ENCODE measurements at places on chromosomes 2 and 18. TPM values are rescaled to one million over a fixed set of nuclear protein-coding genes. Genes with fewer than 3 reads are reported as not detected.

DNA sequence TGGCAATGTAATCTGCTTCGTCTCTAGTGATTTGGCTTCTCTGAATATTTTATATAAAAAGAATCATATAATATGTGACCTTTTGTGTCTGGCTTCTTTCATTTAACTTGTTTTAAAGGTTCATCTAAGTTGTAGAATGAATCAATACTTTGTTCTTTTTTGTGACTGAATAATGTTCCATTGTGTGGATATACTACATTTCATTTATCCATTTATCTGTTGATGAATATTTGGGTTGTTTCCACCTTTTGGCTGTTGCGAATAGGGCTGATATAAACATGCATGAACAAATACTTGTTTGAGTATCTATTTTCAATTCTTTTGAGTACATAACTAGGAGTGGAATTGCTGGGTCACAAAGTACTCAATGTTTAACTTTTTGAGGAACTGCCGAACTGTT is 63.8 kb upstream of the TNP1 start:
- no peaks in the 10 kb centered on the region for H3K4me1 ChIP-seq
- no peaks in the 10 kb centered on the region for H3K27me3 ChIP-seq
- H3K36me3 ChIP-seq = no peaks in the 10 kb centered on the region
- no peak for DNase-seq
- no peak overlapping the region for H3K4me3 ChIP-seq

GRCh38 chr2:5701266-5701665 is 9.1 kb downstream of the SOX11 start:
- H3K4me1 ChIP-seq = no peaks in the 10 kb centered on the region
- no peak for DNase-seq
- no peak overlapping the region for H3K27ac ChIP-seq
- H3K27me3 ChIP-seq = peaks cover 8% of the 10 kb centered on the region
- H3K4me3 ChIP-seq = no peak overlapping the region
- H3K36me3 ChIP-seq = no peaks in the 10 kb centered on the region

- H3K36me3 ChIP-seq = no peaks in the 10 kb centered on the region
- DNase-seq = no peak
- H3K27me3 ChIP-seq = peaks cover 4% of the 10 kb centered on the region
- H3K4me3 ChIP-seq = no peak overlapping the region
Measured at GRCh38 chr2:134489732-134490384, 228.9 kb downstream of the TMEM163 start.

Gene CYB5A
- total RNA-seq = 55.4 TPM

DNA sequence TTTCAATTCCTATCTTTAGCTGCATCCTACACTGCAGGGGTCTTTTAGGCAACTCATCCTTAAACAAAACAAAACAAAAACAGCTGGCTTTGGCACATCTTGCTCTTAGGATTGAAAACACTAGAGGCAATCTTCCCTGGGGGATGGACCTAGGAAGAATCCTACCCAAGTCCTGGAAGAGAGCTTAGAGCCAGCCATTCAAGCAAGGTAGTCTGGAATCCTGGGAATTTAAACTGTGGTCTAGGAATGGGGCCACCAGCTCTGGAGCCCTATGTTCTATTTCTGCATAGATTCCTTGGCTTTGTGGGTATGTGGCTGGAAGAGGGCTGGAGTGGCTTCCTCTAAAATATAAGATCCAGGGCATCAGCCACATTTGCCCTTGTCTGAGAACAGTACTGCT is 27.7 kb downstream of the MYL1 start:
- H3K27ac ChIP-seq = no peak overlapping the region
- DNase-seq = no peak
- no peak overlapping the region for H3K4me3 ChIP-seq
- no peaks in the 10 kb centered on the region for H3K27me3 ChIP-seq
- H3K36me3 ChIP-seq = no peaks in the 10 kb centered on the region

DNA sequence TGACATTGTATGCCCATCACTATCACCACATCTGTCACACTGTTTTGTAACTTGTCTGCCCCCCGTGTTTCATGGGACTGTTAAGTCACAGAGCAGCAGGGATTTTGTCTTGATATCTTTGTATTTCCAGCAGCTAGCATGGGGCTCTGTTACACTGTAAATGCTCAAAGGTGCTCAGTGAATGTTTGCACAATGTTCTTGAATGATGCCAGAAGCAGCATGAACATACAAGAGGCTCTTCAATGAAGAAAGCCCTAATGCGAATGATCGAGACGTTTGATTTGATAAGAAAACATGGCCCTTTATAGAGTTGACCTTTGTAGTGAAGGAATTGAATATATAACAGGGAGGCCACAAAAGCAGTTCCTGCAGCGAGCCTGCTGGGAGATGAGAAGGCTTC is 120.9 kb upstream of the TTC39C start:
- H3K27me3 ChIP-seq = peaks cover 2% of the 10 kb centered on the region
- no peak for DNase-seq
- no peak overlapping the region for H3K4me3 ChIP-seq
- no peaks in the 10 kb centered on the region for H3K36me3 ChIP-seq
- no peak overlapping the region for H3K27ac ChIP-seq

GRCh38 chr18:37450434-37451132 is 115.0 kb downstream of the CELF4 start:
- H3K27ac ChIP-seq = no peak overlapping the region
- H3K27me3 ChIP-seq = no peaks in the 10 kb centered on the region
- H3K4me1 ChIP-seq = no peaks in the 10 kb centered on the region
- no peaks in the 10 kb centered on the region for H3K36me3 ChIP-seq
- H3K4me3 ChIP-seq = no peak overlapping the region
- peak; percentile 78 for DNase-seq

DNA sequence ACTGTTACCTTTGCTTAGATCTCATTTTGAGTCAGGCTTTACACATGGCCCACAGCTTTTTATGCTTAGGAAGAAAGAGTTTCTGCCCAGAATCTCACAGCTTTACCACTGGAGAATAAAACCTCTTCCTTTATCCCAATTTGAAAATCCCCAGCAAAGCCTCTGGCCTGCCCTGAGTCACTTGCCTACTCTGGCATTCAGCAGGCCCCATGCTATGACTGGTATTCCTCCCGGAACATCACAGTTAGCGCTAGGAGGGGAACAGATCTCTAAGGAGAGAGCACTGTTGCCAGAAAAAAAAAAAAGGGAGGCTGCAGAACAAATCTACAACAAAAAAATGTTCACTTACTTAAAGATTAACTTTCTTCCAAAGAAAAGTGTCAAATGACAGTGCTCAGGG is 152.9 kb upstream of the DNMT3A start:
- H3K4me1 ChIP-seq = peaks cover 13% of the 10 kb centered on the region
- H3K4me3 ChIP-seq = no peak overlapping the region
- no peak for DNase-seq
- H3K27ac ChIP-seq = no peak overlapping the region

DNA sequence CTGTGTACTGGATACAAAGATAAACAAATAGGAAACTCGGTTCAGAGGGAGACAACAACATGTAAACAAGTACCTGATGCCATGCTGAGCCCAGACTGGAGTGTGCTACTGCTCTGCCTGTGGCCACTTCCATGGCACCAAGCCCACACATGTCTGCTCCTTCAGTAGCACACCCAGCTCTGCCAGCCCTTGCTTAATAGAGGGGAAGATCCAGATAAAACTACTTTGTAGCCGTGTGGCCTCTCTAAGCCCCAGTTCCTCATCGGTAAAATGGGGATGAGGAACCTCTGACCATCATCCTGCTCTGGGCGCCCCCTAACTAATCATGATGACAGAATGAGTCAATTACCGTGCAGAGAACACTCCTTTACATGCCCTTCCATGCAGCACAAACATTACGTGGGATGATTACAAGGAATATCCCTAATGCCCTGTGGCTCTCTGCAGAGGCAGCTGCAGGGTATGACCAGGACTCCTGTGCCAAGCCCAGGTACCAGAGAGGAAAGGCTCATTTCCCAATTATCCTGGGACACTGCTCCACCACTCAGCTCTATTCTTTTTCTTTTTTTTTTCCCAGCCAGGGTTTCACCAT is 34.9 kb downstream of the DNMT3A start:
- H3K36me3 ChIP-seq = no peaks in the 10 kb centered on the region
- DNase-seq = no peak
- peaks cover 6% of the 10 kb centered on the region for H3K4me1 ChIP-seq
- no peaks in the 10 kb centered on the region for H3K27me3 ChIP-seq

Gene RFTN2
- total RNA-seq = 14.5 TPM

Gene DNAH6
- total RNA-seq = 0.36 TPM

Gene HOXD8
- total RNA-seq = 3.3 TPM

Gene C1GALT1C1L
- total RNA-seq = 1.2 TPM

DNA sequence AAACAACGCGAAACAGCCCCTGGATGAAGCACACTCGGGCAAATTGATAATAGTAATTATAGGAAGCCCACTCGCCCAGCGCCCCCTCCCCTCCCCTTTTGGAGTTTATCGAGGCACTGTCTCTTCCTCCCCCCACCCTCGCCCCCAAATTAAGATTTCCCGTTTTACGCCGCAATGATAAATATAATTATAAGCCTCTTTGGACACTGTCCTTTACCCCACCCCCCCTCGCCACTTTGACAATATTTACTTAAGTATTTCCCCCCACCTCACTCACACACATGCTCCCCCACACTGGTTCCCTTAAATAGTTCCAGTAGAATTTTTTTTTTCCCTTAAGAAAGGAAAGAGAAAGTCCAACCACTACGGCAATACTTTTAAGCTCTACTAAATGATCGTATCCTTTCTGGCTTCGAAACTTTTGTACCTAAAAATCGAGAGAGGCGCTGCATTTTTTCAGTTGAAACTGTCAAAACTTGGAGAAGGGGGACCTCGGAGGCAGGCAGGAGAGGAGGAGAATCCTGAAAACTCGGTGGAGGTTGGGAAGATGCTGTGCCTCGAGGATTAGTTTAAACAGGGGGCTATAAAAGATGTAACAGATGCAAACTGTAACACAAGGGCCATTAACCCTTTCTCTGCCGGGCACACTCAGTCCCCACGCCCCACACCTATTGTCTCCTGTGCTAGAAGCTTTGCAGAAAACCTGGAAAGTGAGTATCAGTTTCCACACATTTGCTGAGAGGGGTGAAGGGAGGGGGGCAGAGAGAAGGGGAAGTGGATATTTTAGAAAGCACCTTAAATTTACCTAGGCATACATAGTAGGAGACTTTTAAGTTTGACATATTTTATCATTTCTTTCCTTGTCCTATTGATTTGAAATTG is 1.8 kb downstream of the ZEB2 start:
- H3K36me3 ChIP-seq = no peaks in the 10 kb centered on the region
- H3K4me3 ChIP-seq = peak overlapping the region; percentile 95
- no peaks in the 10 kb centered on the region for H3K27me3 ChIP-seq
- peak overlapping the region; percentile 94 for H3K27ac ChIP-seq

Gene SCYGR7
- total RNA-seq = not detected

DNA sequence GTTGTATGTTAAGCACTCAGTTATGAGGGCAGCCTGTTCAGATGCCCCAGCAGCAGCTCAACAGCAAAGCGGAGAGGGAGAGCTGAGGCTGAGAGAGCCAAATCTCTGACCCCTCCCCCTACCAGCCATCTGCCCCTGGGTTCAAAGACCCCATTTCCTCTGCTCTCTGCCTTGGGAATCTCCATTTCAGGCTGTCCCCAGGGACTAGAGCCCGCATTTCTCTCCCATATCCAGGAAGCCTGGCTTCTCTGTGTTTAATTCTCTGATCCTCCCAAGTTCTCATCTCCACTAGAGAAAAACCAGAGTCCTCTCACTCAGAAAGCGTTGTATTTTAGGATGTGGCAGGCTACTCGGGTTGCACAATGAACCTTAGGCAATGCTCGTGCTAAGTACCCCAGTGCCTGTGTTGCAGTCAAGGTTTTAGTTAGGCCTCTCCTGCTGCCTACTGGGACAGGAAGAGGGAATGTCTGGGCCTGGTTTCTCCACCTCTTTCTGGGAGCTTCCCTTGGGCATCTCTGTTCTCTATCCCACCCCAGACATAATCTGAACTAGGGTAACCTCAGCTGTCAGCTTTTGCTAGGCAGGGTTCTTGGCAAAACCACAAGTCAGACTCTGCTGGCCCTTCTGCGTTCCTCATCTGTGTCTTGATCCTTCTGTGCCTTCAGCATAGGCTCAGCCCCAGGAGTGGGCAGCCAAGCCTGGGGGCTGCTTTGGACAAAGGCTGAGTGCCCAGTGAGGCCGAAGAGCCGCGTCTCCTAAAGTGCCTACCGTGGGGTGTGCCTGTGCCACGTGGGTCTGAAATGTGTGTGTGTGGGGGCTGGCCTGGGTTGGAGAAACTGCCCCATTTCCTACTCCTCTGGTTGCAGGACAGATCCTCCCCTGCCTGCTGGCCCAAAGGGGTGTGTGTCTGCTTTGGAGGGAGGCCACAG is 96.8 kb downstream of the STPG4 start:
- H3K36me3 ChIP-seq = peaks cover 42% of the 10 kb centered on the region
- DNase-seq = peak; percentile 90
- no peak overlapping the region for H3K4me3 ChIP-seq
- peak overlapping the region; percentile 83 for H3K27ac ChIP-seq
- peaks cover 46% of the 10 kb centered on the region for H3K4me1 ChIP-seq
- H3K27me3 ChIP-seq = no peaks in the 10 kb centered on the region

Gene COL4A4
- 0.36 TPM for total RNA-seq

GRCh38 chr18:41977233-41977632 is 22.2 kb downstream of the PIK3C3 start:
- no peaks in the 10 kb centered on the region for H3K27me3 ChIP-seq
- H3K4me1 ChIP-seq = no peaks in the 10 kb centered on the region
- no peak overlapping the region for H3K27ac ChIP-seq
- H3K36me3 ChIP-seq = peaks cover 3% of the 10 kb centered on the region

GRCh38 chr2:119711352-119711751 is 32.4 kb downstream of the TMEM177 start:
- H3K4me3 ChIP-seq = no peak overlapping the region
- DNase-seq = no peak
- H3K27ac ChIP-seq = no peak overlapping the region
- H3K36me3 ChIP-seq = no peaks in the 10 kb centered on the region

DNA sequence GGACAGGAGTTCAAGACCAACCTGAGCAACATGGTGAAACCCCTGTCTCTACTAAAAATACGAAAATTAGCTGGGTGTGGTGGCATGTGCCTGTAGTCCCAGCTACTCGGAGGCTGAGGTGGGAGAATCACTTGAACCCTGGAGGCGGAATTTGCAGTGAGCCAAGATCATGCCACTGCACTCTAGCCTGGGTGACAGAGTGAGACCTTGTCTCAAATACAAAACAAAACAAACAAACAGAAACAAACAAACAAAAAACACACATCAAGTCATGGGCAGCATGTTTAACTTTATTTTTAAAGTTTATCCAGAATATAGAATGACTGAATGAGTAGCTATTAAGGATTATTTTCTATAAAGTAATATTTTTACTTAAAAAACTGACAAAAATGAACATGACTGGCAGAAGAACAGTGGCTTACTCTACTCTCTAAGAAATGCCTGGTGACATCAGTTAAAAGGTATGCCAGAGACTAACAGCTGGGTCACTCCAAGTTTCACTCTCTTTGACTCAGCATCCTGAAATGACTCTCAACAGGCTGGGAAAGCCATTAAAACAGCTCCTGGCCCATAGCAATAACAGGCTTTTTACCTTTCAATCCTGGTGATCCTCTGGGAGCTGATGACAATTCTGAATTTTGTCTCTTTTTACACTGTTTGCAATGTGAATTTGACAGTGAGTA is 281.6 kb upstream of the STON1 start:
- DNase-seq = peak; percentile 86
- peak overlapping the region; percentile 89 for H3K27ac ChIP-seq
- peaks cover 25% of the 10 kb centered on the region for H3K4me1 ChIP-seq
- no peak overlapping the region for H3K4me3 ChIP-seq

GRCh38 chr2:159671047-159671446 is 41.3 kb upstream of the MARCHF7 start:
- H3K4me1 ChIP-seq = no peaks in the 10 kb centered on the region
- H3K27me3 ChIP-seq = no peaks in the 10 kb centered on the region
- H3K36me3 ChIP-seq = no peaks in the 10 kb centered on the region

- no peaks in the 10 kb centered on the region for H3K4me1 ChIP-seq
- H3K27me3 ChIP-seq = no peaks in the 10 kb centered on the region
- H3K36me3 ChIP-seq = no peaks in the 10 kb centered on the region
Measured at GRCh38 chr2:191773136-191773535, 73.8 kb downstream of the CAVIN2 start.
